ENCODE measurements at places on chromosomes 16 and 17. TPM values are rescaled to one million over a fixed set of nuclear protein-coding genes. Genes with fewer than 3 reads are reported as not detected.

The PRAC1 gene
- not detected for total RNA-seq

The GLP2R gene
- total RNA-seq = not detected

The TPSAB1 gene
- total RNA-seq = not detected

The RAMP2 gene
- total RNA-seq = not detected

The CCL18 gene
- total RNA-seq = not detected

The BAIAP3 gene
- total RNA-seq = 1.0 TPM

The SLC16A3 gene
- total RNA-seq = 212 TPM

The TMIGD1 gene
- total RNA-seq = not detected

The CNGB1 gene
- 0.45 TPM for total RNA-seq

All from mammary epithelial cell (primary cell).